ENCODE measurements at places on chromosomes 3 and 15.

GRCh38 chr3:125231895-125232294, 19.3 kb upstream of the SLC12A8 start:
- DNase-seq: no peak

DNA sequence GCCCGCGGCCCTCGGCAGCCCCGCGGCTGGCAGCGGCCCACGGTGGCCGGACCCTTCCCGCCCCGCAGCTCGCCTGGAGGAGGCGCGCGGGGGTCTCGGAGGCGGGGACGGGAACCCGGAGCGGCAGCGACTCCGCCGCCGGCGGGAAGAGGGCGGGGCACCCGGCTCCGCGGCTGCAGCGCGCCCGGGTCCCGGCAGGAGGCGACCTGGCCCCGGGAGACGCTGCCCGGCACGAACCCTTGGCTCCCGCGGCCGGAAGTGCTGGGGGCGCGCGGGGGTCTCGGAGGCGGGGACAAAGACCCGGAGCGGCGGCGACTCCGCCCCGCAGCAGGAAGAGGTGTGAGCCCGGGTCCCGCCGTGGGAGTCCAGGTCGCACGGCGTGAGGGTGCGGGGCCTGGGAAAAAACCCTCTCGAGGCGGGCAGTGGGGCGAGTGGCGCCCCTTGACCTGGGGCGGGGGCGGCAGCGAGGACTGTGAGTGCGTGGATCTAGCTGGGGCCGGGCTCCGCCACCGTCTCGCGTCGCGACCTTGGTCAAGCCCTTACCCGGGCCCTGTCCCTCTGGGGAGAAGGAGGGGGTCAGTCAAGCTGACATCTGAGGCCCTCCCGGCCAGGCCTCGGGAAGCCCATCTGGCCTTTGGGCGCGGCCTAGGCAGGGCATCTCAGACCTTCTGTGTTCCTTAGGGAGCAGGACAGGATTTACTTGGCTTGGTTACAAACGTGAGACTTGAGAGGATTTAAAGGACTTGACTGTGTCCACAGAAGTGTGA, at the start of gene CIB2:
TSS of gene CIB2 (minus strand) at position 151 of the 767 bp plus-strand sequence. CDS start 230 bp downstream, outside the sequence.
- DNase-seq: peak; percentile 90

GRCh38 chr3:4514916-4515315, 21.8 kb downstream of the ITPR1 start:
- no peak for DNase-seq

GRCh38 chr15:51193979-51194378, 99.3 kb upstream of the TNFAIP8L3 start:
- no peak for DNase-seq

DNA sequence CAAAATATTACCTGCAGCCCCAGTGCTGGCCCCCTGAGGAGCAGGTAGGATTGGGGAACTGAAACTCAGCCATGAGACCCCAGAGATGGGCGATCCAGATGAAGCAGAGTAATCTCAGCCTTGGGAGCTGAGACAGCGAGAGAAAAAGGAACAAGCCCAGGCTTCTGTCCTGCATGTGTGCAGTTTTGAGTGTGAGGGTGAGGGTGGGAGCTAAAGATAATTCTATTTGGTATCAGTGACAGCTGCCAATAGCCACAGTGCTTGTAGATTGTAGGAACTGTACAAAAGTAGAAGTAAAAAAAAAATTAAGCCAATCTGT, 5.9 kb downstream of the ATP8B4 start:
- DNase-seq: no peak

DNA sequence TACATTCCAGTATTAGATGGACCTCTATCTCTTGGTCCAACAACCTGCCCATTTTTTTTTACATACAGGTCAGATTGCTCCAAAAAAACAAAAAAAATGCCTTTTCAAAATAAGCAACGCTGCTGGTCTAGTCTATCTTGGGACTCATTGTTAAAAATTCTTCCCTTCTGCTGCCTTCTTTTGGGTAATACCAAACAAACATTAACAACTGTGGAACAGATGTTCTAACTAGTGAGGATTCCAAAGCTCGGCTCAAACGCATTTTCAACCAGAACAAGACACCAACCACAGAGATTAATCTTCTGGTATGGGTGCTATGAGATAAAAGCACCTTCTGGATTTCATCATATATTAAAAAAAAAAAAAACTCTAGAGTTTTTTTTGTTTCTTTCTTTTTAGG, 24.7 kb downstream of the ARHGAP31 start:
- no peak for DNase-seq

DNA sequence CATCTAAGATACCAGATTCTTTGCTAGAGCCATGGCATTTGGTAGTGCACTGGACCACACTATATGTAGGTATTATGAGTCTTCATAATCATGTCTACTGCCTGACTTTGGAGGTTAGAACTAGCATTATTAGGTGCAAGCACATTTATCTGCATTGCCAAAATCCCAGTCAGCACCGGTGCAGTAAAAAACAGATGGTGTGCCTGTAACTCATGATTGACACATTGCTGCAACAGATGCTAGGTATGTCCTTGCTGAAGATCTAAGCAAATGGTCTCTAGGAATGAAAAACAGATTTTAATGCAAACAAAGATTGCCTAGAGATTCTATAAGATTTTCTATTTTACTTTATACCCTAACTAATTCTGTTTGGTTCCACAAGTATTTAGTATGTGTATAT, 47.7 kb downstream of the MYO5A start:
- no peak for DNase-seq

DNA sequence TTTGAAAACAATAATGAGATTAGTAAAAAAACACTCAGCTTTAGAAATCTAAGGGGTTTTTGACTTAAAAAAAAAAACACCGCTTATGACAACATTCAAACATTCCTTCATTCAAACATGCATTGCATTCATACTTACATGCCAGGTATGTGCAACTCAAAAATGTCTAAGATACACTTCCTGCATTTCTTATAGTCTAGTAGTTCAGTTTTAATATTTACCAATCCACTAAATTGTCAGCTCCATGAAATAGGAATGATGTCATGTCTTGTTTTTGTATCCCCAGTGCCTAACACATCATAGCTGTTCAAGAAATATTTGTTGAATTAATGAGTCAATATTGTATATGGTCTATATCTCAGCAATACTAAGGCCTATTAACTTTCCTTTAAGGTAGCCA, 51.7 kb downstream of the EIF4E3 start:
- DNase-seq: no peak

- DNase-seq: no peak
Observed at GRCh38 chr3:153740109-153740508, 381.1 kb upstream of the ARHGEF26 start.

DNA sequence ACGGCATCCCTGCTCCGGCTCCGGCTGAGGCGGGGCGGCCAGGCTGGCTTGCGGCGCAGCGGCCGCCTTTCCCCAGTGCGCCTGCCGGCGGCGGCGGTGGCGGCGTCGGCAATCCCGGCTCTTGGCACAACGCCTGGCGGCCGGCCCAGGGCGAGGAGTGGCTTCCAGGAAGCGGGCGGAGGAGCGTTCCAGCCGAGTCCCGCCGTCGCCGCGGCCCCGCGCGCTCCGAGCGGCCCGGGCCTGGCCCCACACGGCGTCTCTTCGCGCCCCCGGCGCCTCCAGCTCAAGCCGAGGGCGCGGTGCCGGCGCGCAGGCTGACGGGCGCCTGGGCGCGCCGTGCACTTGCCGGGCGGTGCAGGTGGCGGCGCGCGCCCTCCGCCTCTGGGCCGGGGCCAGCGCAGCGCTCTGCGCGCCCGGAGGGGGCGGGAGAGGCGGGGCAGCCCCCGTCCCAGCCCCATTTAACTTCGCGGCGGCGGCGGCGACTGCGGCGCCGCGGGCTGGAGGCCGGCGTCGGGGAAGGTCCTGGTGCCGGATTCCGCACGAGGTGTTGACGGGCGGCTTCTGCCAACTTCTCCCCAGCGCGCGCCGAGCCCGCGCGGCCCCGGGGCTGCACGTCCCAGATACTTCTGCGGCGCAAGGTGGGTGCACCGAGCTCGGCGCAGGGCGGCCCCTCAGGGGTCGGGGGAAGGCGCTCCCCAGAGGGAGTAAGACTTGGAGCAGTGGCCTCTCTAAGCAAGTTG, at the start of gene ADAMTSL3:
TSS of gene ADAMTSL3 (plus strand) at position 485 of the 740 bp plus-strand sequence. CDS start 1,639 bp downstream, outside the sequence.
- DNase-seq: no peak

GRCh38 chr3:189664311-189664710, 33.1 kb downstream of the TP63 start:
- no peak for DNase-seq

DNA sequence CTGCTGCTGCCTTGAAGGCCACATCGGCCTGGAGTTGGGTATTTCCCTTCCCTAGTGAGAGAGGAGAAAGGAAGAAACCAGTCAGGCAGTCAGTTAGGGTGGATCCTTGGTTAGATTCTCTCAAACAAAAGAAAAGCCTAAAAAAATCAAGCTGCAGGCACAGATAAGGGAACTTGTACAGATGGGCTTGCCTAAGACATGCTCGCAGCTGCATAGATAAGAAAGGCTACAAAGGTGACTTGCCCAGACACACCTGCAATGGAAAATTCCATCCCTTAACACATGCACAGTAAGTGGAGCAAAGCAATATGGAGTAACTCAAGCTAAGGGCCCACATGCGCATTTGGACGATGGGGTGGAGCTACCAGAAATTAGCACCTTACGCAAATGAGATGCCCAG, 199.7 kb upstream of the ARPP21 start:
- DNase-seq: no peak

DNA sequence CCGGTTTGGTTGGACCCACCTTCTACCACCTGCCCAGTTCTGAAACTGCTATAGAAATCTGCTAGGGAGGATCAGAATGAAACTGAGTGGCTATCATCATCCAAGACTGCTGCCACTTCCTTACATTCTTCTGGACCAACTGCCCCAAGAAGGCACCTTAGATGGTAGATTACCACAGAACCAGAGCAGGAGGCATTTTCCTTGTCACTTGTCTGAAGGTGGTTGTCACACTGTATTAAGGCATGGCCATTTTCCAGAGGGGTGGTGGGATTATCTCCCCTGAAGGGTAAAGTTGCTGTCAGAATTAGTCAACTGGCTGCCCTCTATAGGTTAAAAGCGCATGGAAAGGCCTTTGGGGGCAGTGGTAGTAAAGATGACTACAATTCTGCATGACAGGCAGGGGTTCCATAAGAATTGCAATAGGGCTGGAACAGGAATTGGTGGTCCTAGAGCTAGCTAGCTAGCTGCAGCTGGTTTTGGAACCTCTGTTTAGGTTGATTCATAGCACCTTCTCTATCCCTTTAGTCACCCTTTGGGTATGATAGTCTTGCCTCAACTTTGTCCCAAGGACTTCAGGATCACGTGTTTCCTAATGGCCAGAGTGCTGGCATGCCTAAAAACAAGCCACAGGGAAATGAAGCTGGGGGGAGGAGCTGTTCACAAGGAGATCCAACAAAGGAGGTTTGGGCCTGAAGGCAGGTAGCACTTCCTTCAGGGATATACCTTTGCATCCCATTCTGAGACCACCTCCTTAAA, 4.8 kb upstream of the CSPG5 start:
- no peak for DNase-seq

DNA sequence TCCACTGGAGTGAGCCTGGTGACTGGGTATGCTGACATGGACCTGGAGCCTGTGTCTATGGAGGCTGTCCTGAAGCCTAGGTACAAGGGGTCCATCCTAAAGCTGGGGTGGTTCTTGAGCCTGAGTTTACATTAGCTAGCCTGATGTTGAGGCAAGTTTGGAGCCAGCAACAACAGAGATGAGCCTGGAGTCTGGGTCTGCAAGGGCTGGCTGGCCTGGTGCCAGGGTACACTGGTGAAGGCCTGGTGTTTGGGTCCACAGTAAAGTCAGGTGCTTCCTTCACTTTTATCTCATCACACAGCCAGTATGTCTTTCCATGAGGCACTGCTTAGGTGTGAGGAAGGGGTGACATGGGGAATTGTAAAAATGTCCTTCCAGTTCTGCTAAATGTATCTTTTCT, 49.5 kb downstream of the TP63 start:
- no peak for DNase-seq

- DNase-seq: no peak
Observed at GRCh38 chr3:158434412-158435038, 136.5 kb upstream of the MLF1 start.

- no peak for DNase-seq
Observed at GRCh38 chr3:9036404-9037131, 73.3 kb upstream of the RAD18 start.
